Foreskin fibroblast (primary cell): ENCODE measurements at places on chromosomes 1 and 21.

GRCh38 chr1:26237230-26237966 is 3.4 kb downstream of the CEP85 start:
- peak; percentile 26 for DNase-seq

GRCh38 chr21:17002594-17003257 is 510.1 kb upstream of the CXADR start:
- peak; percentile 3 for DNase-seq

GRCh38 chr1:94901841-94902240 is 25.1 kb downstream of the CNN3 start:
- DNase-seq: no peak

DNA sequence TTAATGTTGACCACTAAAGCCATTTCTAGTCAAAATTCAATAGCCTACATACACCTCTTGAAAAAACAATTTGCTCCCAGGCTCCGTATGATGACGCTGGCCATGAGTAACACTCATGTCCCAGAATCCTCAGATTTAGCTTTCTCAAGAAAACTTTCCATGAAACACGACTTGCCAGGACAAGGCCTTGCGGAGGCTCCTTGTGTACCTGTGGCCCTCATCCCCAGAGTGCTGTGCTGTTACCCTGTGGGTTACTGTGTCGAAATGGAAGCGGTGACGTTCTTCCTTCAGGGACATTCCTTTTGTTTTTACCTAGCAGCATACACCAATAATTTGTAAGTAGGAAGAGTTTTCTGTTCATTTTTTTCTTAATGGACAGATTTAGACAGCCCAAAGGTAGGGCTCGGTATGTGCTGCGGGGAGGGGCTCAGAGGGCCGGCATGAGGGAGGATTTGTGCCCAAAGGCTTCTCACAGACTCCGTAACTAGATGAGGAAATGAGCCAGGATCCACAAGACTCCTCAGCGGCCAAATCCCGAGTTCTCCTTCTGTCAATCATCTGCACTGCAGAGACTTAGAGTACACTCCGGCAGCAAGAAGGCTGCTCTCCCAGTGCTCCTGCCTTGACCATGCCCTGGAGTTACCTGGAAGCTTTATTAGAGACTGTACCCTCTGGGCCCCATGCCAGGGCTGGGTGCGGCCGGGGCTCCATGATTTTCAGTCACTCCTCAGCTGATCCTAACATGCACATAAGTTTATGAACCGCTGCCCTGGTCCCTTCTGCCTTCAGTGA is 17.8 kb downstream of the GNG12 start:
- no peak for DNase-seq

DNA sequence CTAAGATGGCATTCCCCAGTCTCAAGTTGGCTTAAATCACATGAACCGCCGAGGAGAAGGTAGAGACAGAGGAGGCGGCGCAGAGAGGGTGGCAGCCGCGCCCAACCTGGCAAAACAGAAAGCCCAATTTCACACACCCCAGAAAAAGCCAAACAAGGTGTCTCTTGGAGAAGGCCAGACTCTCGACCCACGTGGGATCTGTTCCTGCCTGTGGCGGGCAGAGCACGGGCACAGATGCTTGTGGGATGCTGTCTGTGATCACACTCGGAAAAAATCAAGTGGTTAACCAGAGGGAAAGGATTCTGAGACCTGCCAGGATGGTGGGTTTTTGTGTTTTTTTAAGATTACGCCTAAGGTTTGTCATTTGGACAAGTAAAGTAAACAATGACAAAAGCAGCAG is 80.7 kb downstream of the MRPL37 start:
- no peak for DNase-seq

DNA sequence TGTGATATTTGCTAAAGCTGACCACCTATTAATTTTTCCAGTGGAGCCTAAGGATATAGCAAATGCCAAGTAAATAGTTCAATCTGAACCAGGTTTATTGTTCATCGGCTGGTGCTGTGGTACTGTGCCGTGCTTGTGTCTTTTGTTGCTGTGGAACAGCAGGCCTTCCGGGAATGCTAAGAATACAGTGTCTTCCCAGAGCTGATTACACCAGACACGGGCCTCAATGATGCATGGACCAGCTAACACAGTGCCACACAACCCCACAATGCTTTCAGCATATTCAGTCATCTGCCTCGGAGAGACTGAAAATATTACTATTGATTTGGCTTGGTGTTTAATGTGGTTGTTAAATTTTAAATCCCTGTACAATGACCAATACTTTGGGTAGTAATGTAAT is 415.4 kb downstream of the PTBP2 start:
- DNase-seq: no peak

DNA sequence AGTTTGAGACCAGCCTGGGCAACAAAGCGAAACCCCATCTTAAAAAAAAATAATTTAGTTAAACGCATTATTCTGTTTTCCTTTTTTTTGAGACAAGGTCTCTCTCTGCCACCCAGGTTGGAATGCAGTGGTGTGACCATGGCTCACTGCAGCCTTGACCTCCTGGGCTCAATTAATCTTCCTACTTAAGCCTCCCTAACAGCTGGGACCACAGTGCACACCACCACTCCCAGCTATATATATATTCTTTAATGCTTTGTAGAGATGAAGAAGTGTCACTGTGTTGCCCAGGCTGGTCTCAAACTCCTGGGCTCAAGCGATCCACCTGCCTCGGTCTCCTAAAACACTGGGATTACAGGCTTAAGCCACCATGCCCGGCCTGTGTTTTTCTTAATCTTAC is 7.7 kb upstream of the KLF17 start:
- DNase-seq: no peak

DNA sequence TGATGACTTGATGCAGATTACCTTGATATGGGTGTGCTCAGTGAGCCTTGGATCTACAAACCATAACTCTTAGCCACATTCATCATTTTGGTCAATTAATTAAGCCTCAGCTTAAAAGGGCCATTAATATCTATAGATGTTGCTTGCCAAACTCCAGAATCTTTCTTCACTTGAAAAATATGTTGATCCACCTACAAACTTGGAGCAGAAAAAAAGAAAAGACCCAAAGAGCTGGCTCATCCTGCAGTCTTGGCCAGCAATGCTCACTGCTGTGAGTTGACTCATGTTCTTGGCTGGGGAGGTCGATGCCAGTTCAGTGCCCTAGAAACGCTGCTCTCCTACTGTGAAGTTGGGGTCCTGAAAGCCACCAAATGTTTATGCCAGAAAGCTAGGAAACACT is 75.4 kb downstream of the DPT start:
- DNase-seq: no peak

GRCh38 chr1:169193191-169193850 is 86.8 kb downstream of the ATP1B1 start:
- DNase-seq: peak; percentile 1

- no peak for DNase-seq
These were observed 95.0 kb downstream of the S1PR1 start for GRCh38 chr1:101331794-101332193.

- no peak for DNase-seq
These were observed 28.8 kb upstream of the LPGAT1 start for GRCh38 chr1:211859405-211859804.

GRCh38 chr1:158019171-158019868 is 25.9 kb downstream of the KIRREL1 start:
- peak; percentile 88 for DNase-seq

GRCh38 chr21:31395791-31396190 is 51.7 kb upstream of the TIAM1 start:
- no peak for DNase-seq
